ENCODE measurements at places on chromosomes 7 and 10. TPM values are rescaled to one million over a fixed set of nuclear protein-coding genes. Genes with fewer than 3 reads are reported as not detected.

DNA sequence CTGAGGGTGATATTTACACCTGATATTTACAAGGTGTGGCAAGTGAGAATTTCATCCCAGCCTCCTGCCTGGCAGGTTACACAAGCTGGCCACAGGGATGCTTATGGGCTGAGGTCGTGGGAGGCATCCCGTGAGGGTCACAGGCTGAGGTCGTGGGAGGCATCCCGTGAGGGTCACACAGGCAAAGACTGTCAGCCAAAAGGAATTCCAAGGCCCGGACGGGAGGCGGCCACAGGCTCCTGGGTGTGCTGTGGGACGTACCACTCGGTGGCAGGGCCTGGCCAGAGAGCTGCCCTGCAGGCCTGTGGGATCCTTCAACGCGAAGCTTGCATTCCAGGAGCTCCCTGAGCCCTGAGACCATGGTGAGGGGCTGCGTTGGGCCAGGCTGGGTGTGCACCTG is 460.6 kb downstream of the DNAJB6 start:
- H3K4me3 ChIP-seq: no peak overlapping the region
- no peak overlapping the region for H3K27ac ChIP-seq
- H3K27me3 ChIP-seq: peaks cover 5% of the 10 kb centered on the region
- H3K36me3 ChIP-seq: no peaks in the 10 kb centered on the region
- no peak for DNase-seq

GRCh38 chr10:118838364-118838763 is 83.6 kb upstream of the CACUL1 start:
- H3K27ac ChIP-seq: no peak overlapping the region
- H3K27me3 ChIP-seq: no peaks in the 10 kb centered on the region
- no peaks in the 10 kb centered on the region for H3K4me1 ChIP-seq
- H3K4me3 ChIP-seq: no peak overlapping the region
- no peak for DNase-seq

GRCh38 chr7:130189343-130189742 is 15.9 kb downstream of the TMEM209 start:
- no peak overlapping the region for H3K4me3 ChIP-seq
- no peak overlapping the region for H3K27ac ChIP-seq
- DNase-seq: no peak

- H3K27ac ChIP-seq: no peak overlapping the region
- no peaks in the 10 kb centered on the region for H3K4me1 ChIP-seq
- H3K27me3 ChIP-seq: no peaks in the 10 kb centered on the region
- H3K36me3 ChIP-seq: no peaks in the 10 kb centered on the region
These were observed 19.7 kb downstream of the SUFU start for GRCh38 chr10:102523250-102524029.

DNA sequence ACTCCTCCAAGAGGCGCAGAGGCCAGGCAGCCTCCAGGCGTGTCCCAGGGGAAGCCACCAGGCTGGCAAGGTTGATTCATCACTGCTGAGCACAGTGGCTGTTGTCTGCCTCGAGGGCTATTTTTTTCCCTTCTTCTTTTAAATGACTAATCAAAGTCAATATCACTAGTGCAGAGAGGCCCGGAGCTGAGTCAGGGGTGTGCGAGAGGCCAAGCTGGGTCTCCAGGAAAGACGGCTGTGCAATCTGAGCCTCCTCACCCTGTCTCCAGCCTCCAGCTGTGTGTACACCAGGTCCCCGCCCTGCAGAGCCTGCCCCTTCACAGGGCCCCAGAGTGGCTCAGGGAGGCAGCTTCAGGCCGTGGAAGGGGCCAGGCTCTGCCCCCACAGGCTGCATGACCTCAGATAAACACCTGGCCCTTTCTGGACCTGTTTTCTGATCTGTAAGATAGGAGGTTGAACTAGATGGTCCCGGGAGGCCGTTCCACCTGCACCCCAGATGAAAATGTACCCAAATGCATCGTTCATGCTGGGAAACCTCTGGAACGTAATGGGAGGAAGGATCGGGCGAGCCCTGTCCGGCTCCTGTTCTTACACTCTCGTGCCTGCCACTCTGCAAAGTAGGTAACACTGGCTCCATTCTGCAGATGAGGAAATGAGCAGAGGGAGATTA is 3.7 kb downstream of the STX1A start:
- no peak overlapping the region for H3K4me3 ChIP-seq
- H3K27ac ChIP-seq: peak overlapping the region; percentile 70
- H3K27me3 ChIP-seq: no peaks in the 10 kb centered on the region
- no peaks in the 10 kb centered on the region for H3K36me3 ChIP-seq

DNA sequence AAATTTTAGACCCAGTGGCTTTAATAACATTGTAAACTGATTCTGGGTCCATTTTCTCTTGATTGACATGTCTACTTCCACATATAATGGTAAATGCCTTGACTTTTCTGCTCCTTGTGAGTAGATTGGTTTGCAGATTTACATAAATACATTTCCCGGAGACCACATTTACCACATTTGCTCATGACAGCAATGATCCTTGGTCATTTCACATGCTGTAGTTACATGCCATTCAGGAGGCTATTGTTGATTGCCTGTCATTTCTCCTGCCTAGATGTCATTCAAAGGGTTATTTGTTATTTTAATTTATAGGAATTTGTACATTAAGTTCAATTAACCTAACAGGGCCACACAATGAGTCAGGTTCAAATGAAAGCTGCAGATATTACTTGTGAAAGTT is 280.5 kb downstream of the CNTNAP2 start:
- no peak overlapping the region for H3K4me3 ChIP-seq
- H3K36me3 ChIP-seq: no peaks in the 10 kb centered on the region
- DNase-seq: no peak
- no peaks in the 10 kb centered on the region for H3K27me3 ChIP-seq
- H3K27ac ChIP-seq: no peak overlapping the region

DNA sequence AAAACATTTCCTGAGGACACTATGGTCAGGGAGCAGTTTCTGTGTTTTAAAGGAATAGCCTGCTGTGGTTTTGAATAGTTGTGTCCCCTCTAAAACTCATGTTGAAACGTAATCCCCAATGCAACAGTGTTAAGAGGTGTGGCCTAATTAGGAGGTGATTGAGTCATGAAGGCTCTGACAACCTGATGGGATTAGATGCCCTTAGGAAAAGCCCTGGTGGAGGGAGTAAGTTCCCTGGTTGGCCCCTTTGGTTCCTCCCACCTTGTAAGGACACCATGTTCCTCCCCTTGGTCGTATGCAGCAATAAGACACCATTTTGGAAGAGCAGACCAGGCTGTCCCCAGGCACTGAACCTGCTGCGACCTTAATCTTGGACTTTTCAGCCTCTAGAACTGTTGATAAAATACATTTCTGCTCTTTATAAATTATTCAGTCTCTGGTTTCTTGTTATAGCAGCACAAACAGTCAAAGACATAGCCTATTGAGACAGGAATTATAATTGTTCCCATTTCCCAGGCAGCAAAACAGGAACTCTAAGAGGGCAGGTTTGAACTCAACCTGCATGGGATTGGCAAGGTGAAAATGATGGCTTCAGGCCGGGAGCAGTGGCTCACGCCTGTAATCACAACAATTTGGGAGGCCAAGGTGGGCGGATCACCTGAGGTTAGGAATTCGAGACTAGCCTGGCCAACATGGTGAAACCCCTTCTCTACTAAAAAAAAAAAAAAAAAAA is 20.5 kb upstream of the TNS3 start:
- DNase-seq: no peak
- H3K4me1 ChIP-seq: peaks cover 30% of the 10 kb centered on the region
- no peaks in the 10 kb centered on the region for H3K36me3 ChIP-seq
- H3K4me3 ChIP-seq: no peak overlapping the region
- no peaks in the 10 kb centered on the region for H3K27me3 ChIP-seq

- no peaks in the 10 kb centered on the region for H3K36me3 ChIP-seq
- no peak overlapping the region for H3K4me3 ChIP-seq
- H3K4me1 ChIP-seq: no peaks in the 10 kb centered on the region
- no peak overlapping the region for H3K27ac ChIP-seq
- H3K27me3 ChIP-seq: no peaks in the 10 kb centered on the region
These were observed 485.9 kb downstream of the DNAJB6 start for GRCh38 chr7:157822688-157823031.

- DNase-seq: no peak
- H3K4me3 ChIP-seq: no peak overlapping the region
- no peaks in the 10 kb centered on the region for H3K36me3 ChIP-seq
- H3K27ac ChIP-seq: peak overlapping the region; percentile 94
These were observed 76.1 kb upstream of the RHEB start for GRCh38 chr7:151595702-151596350.

- H3K27ac ChIP-seq: no peak overlapping the region
- no peak for DNase-seq
- peaks cover 24% of the 10 kb centered on the region for H3K4me1 ChIP-seq
- H3K36me3 ChIP-seq: no peaks in the 10 kb centered on the region
- no peak overlapping the region for H3K4me3 ChIP-seq
- no peaks in the 10 kb centered on the region for H3K27me3 ChIP-seq
These were observed 36.5 kb downstream of the KMT2C start for GRCh38 chr7:152399344-152399743.

DNA sequence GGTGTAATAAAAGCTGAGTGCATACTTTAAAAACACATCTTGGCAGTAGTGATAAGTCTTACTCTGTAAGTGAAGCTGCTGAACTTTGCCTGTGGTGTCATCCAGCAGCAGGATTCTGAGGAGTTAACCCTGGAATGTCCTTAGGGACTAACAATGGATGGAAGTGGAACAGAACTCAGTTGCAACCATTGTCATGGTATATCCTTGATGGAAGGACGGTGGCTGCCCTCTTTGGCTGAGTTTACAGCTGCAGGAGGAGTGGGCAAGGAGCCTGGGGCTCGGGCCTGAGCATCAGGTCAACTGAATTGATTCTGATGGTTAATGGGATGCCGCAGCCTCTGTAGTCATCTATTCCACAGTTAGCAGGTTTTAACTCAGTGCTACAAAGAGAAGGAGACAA is 56.2 kb downstream of the MRC1 start:
- peaks cover 7% of the 10 kb centered on the region for H3K4me1 ChIP-seq
- no peak overlapping the region for H3K4me3 ChIP-seq
- DNase-seq: no peak
- H3K36me3 ChIP-seq: no peaks in the 10 kb centered on the region

DNA sequence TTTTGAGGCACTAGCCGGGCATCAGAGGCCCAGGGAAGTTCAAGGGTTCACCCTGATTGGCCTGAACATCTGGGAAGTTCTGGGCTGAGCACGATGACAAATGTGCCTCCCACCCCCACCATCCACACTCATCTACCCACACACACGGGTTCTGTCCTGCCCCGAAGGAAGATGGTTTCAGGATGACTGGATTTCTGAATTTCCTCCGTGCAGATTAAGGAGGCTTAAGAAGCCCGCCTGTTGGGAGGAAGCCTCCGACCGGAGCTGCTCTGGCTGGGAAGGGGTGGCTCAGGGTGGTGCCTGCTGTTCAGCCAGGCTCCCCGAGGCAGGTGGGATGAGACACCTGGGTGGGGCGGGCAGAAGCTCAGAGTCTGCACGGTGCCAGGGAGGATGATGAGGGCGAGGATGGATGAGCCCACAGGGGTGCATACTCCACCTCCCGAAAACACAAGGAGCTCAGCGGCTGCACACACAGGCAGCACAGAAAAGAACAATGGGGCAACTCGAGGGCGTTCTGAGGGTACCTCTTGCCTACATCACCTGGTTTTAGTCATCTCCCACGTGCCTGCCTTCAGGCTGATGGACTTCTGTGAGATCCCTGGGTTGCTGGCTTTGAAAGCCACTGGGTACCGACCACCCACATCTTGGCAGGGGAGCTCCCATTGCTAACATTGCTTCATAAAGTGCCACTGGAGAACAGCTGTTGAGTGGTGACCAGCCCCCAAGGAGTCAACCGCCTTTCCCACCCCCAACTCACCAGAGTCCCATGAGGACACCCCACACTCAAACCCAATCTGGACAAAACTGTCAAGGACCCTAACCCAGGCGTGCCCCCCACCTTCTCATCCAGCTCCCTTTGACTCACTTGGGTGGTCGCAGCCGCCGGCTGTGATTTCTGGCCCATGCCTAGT is 41.2 kb downstream of the CALML3 start:
- no peak overlapping the region for H3K27ac ChIP-seq
- no peaks in the 10 kb centered on the region for H3K4me1 ChIP-seq

GRCh38 chr10:60343254-60343653 is 46.4 kb downstream of the ANK3 start:
- H3K27ac ChIP-seq: no peak overlapping the region
- H3K36me3 ChIP-seq: no peaks in the 10 kb centered on the region

DNA sequence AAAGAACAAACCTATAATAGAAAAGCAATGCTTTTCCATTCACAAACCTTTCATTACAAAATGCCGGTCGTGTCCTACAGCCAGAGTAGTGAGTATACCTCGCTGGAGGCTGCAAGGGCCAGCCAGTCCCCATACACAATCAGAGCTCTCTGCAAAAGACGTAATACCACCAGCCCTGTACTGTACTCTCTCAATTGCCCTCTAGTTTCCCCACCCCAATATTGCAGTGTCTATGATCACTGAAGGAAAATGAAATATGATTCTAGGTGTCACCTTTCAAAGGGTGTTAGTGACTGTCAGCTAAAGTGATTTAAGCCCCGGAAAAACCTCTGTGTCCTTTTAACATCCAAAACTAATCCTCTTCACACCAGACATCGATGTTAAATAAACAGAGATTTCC is 24.8 kb downstream of the PLXNA4 start:
- no peak for DNase-seq
- H3K36me3 ChIP-seq: no peaks in the 10 kb centered on the region
- no peak overlapping the region for H3K4me3 ChIP-seq
- H3K4me1 ChIP-seq: no peaks in the 10 kb centered on the region
- no peak overlapping the region for H3K27ac ChIP-seq
- no peaks in the 10 kb centered on the region for H3K27me3 ChIP-seq

Gene C10orf53
- polyA plus RNA-seq: not detected

Gene A1CF
- 22.0 TPM for polyA plus RNA-seq

Gene CCL24
- polyA plus RNA-seq: 24.4 TPM

Gene PLAU
- polyA plus RNA-seq: 3.6 TPM

Gene TMEM213
- 0.01 TPM for polyA plus RNA-seq

Gene AKR1C1
- 27.6 TPM for polyA plus RNA-seq
